ENCODE measurements at places on chromosomes 1 and 21.

- DNase-seq: no peak
Measured at GRCh38 chr1:154361357-154361756, 36.0 kb downstream of the ATP8B2 start.

DNA sequence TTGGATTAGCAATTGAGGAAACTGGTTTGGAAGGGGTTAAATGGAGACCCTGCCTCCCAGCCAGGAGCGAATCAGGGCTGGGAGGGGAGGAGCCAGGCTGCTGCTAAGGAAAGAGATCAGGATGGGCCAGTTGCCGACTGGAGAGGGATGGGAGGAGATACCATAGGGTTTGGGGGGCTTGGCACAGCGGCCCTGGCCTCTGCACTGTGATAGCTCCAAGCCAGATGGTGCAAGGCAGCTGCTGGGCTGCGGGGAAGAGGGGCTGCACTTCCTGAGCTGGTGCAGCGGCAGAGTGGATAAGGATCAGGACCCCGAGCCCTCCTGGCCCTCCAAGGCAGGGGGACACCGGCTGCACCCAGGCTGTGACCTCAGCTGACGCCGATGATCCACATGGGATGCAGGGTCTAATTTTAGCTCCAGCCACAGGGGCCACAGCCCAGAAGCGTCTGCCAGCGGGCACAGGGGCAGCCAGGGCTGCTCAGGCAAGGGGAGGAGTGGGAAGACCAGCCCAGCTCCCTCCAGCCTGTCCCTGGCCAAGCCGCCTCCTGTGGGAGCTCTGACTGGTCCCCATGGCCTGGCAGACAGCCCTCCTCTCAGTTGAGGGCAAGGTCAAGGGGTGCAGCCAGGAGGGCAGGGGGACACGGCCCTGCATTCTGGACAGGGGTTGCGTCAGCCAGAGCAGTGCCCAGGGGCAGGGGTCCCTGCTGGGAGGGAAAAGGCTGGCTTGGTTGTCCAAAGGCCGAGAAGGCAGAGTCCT is at the start of gene EXTL1:
Gene EXTL1, plus strand, starts transcription at position 129 of the 757 bp plus-strand sequence. CDS start 872 bp downstream, outside the sequence.
- DNase-seq: peak; percentile 20

DNA sequence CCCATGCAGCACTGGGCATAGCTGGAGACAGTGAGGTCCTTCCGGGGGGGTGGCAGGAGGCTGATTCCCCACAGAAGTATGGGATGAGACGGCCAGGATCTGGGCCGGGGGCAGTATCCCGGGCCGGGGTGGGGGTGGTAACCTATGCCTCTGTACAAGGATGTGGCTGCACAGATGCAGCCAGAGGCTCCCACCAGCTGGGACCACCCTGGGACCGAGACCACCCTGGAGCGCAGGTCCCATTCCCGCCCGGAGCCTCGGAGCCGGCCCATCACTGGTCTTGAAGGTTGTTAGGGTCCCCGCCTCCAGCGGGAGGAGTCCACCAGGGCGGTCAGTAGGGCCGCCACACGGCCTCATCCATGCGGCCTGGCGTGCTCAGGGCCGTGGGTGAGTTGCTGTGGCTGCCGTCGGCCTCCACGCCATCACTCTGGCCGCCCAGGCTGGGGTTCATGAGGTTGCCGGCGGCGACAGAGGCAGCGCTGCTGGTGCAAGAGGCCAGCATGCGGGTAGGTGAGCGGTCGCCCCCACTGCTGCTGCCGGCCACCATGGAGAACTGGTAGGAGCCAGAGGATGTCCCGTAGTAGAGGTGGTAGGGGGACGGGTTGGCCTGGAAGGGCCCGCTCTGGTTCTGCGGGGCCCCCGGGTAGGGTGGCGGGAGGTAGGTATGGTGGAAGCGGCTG is 28.1 kb downstream of the RUNX3 start:
- DNase-seq: no peak

- DNase-seq: no peak
Measured at GRCh38 chr1:38076038-38076437, 29.4 kb upstream of the POU3F1 start.

DNA sequence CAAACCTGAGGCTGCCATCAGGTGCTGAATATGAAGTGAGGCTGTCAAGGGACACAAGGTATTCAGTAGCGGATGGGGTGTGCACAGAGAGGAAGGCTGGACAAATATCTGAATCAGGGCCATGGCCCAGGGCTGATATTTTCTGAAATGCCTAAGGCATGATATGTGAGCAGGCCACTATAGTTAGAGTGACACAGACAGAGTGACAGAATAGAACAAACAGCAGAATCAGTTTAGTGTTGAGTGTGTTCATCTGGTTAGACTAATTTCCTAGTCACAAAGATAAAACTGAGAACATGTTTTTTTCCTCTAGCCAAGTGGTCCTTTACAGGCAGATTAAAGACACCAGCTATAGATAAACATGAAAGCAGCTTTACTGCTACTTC is 3.9 kb downstream of the OVAAL start:
- DNase-seq: no peak

DNA sequence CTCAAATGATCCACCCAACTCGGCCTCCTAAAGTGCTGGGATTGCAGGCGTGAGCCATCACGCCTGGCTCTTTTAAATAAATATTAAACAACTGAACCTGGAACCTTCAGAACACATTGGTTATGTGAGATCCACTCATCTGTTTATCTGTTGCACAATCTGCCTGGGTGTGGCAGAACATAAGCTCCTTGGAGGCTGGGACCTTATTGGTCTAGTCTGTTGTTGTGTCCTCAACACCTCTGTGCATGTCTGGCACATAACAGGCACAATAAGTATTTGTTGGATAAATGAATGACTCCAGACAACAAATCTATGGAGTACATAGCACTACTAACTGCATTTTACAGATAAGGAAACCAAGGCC is 4.1 kb upstream of the NBL1 start:
- peak; percentile 49 for DNase-seq

DNA sequence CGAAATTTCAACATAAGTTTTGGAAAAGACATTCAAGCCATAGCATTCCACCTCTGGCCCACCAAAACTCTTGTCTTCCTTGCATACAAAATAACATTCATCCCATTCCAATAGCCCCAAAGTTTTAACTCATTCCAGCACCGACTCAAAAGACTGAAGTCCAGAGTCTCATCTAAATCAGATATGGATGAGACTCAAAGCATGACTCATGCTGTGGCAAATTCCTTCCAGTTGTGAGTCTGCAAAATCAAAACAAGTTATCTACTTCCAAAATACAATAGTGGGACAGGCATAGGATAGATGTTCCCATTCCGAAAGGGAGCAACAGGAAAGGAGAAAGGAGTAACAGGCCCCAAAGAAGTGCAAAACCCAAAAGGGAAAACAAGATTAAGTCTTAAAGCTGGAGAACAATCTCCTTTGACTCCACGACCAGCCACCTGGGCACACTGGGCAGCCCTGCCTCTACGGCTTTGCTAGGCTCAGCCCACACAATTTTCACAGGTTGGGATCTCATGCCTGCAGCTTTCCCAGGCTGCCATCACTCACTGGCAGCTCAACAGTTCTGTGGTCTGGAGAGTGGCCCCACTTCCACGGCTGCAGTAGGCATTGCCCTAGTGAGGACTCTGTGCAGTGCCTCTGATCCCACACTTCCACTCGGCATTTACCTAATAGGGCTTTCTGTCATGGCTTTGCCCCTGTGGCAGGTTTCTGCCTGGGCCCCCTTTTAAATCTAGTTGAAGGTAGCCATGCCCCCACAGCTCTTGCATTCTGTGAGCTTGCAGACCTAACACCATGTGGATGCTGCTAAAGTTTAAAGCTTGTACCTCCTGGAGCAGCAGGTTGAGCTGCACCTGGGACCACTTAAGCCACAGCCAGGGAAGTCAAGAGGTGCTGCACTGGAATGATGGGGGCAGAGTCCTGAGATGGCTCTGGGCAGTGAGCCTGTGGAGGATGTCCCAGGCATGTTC is 51.0 kb downstream of the RUNX3 start:
- DNase-seq: no peak

DNA sequence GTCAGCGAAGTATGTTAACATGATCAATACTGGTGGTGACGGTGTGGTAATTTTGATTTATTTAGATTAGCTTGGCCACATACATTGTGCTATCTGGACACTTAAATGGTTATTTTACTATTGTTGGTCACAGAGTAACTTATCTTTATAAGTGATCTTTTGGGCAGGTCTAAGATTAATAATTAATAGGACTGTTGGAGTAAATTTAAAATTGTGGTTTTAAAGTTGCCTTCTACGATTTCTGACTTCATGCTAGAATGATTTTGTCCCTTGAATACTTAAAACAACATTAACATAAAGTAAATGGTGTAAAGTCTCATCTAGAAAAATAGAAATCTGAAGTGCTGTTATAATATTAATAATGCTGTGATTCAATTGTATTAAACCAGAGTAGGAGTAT is 14.7 kb downstream of the SRRM1 start:
- DNase-seq: no peak

DNA sequence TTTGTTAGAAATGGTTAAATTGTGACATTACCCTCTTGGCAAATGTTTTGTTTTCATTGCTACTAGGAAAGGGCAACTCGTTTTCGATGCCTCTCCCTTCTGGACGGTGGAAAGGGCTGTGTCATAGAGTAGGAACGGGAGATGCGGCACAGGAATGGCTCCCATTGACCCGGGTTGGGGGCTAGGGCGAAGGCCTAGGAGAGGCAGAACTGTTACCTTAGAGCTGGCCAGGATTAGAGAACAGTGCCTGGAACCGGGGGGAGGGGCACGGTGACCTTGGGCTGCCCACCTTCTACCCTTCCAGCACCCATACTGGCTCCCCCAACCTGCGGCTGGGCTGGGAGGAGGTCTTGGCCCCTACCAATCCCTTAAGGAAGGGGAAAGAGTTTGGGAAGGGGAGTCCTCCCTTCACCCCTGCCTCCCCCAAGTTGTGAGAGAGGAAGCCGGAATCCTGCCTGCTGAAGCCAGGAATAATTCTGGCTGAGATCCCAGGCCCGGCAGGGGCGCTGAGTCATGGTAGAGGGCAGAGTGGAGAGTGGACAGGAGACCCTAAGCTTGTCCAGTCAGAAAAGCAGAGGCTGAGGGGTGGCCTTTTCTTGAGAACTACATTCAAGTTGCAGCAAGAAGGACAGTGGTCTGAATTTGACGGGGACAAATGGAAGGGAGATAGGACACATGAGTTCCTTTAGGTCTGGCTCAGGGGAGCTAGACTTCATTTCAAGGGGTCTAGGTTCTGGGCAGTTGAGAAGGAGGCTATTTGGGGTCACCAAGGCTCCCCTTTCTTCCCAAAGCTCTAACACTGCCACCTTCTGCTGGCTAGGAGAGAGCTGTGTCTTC is 8.2 kb downstream of the LMNA start:
- peak; percentile 90 for DNase-seq

DNA sequence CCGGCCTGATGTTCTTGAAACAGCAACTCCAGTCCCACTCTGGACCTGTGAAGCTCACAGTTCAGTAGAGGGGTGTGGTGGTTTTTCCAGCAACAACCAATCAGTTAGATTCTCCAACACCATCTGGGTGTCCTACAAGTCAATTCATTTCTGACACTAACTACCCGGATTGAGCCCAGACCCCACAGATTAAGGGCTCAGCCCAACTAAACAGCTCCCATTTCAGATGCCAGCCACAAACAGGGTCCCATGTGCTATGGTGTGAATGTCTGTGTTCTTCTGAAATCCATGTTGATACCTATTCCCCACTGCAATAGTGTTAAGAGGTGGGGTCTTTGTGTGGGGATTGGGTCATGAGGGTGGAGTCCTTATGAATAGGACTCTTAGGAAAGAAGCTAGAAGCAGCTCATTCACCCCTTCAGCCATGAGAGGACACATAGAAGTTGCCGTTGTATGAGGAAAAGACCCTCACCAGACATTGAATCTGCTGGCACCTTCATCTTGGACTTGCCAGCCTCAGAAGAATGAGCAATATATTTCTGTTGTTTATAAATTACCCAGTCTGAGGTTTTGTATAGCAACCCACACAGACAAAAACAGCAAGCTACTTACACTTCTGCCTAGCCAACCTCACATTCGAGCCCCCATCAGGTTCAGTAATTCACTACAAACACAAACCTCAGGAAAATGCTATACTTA is 53.6 kb downstream of the IRF2BP2 start:
- DNase-seq: no peak

DNA sequence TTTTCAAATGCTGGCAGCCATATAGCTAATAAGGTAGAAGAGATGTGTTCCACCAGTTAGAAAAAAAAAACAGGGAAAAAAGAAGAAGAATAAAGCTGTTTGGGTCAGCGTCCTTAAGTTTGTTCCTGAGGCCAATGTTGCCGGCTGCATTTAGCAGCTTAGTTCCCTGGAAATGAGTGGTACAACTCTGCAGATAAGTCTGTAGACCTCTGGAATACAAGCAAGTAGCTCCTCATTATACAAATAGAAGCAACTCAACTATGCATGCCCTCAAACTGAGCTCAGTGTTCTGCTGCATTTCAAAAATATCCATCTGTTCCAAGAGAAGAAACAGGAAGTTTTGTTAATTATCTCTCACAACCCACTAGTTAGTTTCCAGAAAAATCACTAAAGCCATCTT is 181.2 kb upstream of the PKN2 start:
- no peak for DNase-seq

DNA sequence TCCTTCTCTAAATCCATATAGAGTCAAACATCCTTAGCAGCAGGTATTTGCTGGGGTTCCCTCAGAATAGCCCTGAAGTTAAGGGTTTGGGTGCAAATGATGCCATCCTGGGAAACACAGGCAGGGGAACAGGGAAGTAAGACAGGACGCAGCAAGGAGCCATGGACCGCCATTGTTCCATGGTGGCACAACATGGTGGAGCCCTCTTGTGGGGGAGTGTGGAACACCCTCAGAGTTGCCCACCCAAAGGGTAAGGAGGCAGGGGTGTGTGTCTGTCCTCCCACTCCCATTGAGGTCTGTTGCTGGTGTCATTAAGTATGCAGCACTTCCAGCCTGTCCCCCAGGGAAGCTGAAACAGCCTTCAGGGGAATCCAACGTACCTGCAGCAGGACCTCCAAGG is 20.4 kb upstream of the RCAN1 start:
- no peak for DNase-seq

GRCh38 chr1:17081439-17081838 is 27.6 kb upstream of the SDHB start:
- DNase-seq: no peak

DNA sequence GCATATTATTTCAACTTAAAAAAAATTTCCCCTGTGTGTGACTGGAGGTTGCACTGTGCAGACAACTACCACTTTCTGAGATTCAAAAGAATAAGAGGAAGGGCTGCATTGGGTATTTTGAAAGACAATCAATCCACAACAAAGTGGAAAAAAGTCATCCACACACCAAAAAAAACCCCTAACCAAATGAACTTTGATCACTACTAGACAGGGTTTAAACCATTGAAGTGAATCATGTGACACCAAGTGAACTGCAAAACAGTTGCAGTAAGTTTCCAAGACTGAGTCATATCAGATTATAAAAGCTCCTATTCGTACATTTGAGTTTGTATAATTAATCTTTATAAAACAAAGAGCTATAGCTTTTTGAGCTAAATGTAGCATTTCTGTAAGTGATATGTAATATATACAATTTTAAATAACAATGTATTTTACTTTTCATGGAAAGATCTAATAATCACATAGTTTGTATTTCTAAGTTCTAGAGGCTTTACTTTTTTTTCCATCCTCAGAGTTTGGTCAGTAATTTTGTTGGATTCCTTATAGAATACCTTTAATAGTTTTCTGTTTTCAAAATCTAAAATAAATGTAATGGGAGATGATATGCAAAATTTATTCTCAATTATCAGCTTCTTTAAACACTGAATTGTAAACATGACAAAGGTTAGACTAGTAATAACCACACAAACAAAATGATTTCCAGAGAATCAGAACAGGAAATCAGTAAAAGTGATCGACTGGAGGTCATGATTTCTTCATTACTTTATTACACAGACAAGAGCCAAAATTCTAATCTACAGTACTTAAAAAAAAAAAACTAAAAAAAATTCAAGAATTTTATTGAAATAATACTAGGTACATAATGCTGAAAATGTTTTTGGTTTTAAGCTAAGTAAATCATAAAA is 50.5 kb upstream of the GFI1 start:
- no peak for DNase-seq

Measured in fibroblast of gingiva (primary cell).